ENCODE measurements at places on chromosomes 2 and 18. TPM values are rescaled to one million over a fixed set of nuclear protein-coding genes. Genes with fewer than 3 reads are reported as not detected.

- no peak for DNase-seq
Measured at GRCh38 chr18:63897072-63897471, 9.6 kb downstream of the SERPINB2 start.

- no peak for DNase-seq
Measured at GRCh38 chr2:201403880-201404279, 46.7 kb upstream of the FLACC1 start.

DNA sequence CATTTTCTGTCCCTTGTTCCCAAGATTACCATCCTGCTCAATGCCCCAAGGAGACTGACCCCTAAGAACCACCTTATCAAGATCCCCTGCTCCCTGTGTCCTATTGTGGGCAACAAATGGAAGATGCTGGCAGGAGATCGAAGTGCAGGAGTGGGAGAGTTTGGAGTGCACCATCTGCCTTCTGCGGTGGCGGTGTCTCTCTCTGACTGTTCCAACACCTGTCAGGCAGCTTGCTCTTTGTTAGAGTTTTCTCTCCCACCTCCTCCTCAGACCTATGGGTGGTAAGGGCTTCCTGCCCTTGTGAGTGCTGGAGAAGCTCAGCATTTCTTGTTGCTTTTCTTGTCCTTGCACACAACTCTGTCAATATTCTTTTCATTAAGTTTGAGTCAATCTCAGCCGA, 64.1 kb upstream of the SPHKAP start:
- no peak for DNase-seq

DNA sequence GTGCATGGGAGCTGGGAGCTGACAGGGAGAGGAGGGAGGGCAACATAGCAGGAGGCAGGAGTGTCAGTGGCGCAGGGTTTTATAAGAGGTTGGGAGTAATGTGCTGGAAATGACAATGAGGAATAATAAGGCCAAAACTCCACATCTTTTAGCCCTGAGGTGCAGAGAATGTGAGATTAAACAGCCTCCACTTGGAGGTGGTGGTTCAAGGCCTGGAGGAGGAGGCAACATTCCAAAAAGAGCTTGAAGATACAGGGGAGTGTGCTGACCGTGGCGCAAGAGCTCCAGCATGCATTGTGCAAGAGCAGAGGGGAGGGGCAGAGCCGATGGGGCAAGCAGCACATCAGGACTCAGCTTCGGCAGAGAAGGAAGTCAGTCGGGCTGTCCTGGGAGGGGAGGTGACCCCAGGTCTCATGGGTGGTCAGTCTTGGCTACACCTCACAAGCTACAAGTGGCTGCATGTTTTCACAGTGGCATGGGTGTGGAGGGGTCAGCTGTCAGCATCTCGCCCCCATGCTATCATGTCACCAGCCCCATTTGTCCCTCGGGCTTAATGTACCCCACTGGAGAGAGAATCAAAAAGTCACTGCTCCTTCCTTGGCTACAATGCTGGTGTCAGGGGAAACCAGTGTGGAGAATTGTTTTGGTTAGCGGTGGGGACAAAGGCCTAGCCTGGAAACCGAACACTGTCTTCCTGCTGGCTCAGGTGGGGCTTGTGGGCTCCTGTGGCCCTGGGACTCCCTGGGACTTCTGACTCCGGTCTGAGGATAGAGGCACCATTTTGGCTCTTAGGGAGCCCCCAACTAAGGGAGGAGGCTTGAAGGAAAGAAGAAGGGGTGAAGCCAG, 208.0 kb downstream of the ZFP36L2 start:
- peak; percentile 60 for DNase-seq

GRCh38 chr18:10368456-10369453, 85.7 kb upstream of the APCDD1 start:
- DNase-seq: no peak

GRCh38 chr18:26476697-26477096, 71.7 kb downstream of the KCTD1 start:
- no peak for DNase-seq

GRCh38 chr2:152407204-152407721, 72.3 kb downstream of the FMNL2 start:
- no peak for DNase-seq

- no peak for DNase-seq
Measured at GRCh38 chr2:12451726-12452125, 265.0 kb upstream of the TRIB2 start.

DNA sequence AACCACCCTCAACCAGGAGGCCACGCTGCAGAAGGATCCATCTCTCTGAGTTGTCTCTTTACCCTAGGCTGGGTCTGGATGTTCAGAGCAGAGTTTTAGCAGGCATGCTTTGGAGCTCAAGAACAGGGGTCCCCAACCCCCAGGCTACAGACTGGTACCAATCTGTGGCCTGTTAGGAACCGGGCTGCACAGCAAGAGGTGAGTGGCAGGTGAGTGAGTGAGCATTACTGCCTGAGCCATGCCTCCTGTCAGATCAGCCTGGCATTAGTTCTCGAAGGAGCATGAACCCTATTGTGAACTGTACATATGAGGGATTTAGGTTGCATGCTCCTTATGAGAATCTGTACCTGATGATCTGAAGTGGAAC, 172.5 kb downstream of the UXS1 start:
- no peak for DNase-seq

DNA sequence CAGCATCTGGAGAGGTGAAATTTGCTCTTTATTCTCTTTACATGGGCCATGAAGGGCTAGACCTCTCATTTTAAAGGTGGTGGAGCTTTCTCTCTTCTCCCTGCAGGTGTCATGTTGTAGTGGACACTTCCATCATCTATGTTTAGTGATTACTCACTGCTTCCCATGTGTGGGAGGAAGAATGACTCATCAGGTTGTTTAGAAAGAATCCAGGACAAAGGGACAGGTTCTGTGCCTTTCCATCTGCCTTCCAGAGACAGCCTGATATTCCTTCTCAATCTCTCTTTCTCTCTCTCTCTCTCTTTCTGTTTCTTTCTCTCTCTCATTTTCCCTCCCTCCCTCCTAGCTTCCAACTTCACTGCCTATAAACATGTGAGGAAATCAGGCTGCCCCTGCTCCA, 38.7 kb downstream of the SCG2 start:
- peak; percentile 32 for DNase-seq

DNA sequence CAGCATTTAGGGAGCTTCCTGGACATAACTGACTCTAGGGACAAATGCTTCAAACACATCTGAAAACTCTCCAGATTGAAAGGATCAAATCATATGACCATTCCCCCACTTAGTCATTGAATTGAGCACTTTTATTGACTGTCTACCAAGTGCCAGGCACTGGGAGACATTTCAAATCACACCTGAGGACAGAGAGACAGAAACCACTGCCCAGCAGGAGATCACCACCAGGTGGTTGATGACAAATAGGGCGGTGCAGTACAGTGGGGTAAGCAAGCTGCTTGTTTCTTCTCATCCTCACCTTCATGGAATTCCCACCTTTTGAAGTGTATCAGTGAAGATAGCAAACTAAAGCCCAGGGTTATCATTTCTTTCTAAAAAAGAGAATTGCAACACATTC, 19.0 kb upstream of the CXCR4 start:
- no peak for DNase-seq

GRCh38 chr2:240912878-240913809, 7.0 kb downstream of the CROCC2 start:
- DNase-seq: no peak

DNA sequence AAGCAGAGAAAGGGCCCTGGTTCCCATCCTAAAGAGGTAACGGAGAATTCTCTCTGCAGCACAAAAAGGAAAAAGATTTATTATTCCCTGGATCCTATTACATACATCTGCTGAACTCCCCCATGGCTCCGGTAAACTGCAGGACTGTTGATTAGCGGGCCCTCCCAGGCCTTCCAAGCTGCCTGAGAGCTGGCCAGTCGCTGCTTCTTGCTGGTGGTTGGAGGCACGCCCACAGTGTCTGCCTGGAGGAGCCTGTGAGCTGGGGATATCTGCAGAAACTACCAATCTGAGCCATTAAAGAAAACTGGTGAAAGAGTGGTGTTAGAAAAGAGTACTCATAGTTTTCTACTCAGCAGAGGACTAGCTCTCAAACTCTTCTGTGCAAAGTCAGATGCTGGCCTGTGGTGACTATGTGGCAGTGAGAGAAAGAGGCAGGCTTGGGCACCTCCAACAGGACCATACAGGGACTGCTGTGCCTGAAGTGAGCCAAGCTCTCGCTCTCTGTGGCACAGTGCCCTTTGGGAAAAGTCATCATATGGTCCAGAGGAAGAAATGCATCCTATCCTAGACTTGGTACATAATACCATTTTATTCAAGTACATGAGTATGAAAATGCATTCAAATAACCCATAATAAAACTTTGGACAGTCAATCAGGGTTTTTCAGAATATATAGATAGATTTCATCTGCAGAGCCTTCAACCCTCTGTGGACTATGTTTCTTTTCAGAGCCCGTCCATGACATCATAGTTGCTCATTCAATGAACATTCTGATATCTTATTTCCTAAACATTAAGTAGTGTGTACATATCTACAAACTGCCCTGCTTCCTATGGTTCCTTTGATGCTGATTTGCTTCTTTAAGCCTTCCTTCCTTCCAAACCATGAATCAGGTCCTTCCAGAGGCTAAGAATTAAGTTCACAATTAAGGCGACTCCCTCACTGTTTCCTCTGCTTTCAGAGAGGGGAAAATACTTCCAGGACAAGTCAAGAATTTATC, 242.0 kb upstream of the LYPD1 start:
- peak; percentile 33 for DNase-seq

GRCh38 chr2:98065808-98066207, 21.2 kb upstream of the VWA3B start:
- DNase-seq: no peak

- no peak for DNase-seq
Measured at GRCh38 chr2:158217593-158217992, 115.9 kb downstream of the UPP2 start.

- no peak for DNase-seq
Measured at GRCh38 chr18:27994571-27994970, 182.4 kb downstream of the CDH2 start.

DNA sequence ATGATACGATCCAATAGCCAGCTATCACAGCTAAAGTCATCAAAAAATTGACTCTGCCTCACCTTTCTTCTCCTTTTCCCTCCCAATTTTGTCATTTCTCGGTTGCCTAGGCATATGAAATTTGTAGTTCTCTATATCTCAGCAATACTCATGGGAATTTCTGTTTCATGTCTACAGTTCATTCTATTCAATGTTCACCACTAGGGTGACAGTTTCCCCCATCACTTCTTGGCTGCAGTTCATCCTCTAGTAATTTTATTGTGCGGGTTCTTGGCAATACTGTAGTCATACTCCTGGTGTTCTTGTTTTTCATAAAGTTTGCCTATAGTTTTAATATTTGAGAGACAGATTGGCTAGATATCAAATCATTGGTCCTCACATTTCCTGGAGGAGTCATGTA, 872.2 kb upstream of the ID2 start:
- no peak for DNase-seq

- no peak for DNase-seq
Measured at GRCh38 chr2:216554755-216555154, 56.1 kb downstream of the RPL37A start.

DNA sequence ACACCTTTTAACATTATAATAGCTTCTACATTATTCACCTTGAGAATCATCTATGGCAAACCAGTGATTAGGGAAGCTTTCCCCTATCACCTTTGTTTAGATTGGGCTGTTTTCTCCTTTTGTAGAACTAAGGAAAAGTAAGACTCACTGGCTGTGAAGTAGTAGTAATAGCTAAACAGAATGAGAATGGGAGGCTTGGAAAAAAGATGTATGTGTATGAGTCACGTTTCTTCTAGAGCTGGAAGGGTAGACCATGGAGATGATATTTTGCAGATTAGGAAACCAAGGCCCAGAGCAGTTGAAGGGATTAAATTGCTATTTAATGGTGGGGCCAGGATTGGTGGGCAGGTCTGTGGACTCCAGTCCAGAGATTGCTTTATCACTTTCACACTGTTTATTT, 214.5 kb downstream of the MCFD2 start:
- no peak for DNase-seq

DNA sequence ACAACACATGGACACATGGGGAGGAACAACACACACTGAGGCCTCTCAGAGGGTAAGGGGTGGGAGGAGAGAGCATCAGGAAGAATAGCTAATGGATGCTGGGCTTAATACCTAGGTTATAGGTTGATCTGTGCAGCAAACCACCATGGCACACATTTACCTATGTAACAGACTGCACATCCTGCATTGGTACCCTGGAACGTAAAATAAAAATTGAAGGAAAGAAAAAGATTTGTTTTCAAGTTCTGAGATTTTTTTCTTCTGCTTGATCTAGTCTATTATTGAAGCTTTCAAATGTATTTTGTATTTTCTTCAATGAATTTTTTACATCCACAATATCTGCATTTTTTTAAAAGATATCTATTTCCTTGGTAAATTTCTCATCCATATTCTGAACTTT, 59.3 kb upstream of the SLC4A10 start:
- no peak for DNase-seq

- DNase-seq: no peak
Measured at GRCh38 chr2:183248866-183249567, 124.8 kb downstream of the NUP35 start.

DNA sequence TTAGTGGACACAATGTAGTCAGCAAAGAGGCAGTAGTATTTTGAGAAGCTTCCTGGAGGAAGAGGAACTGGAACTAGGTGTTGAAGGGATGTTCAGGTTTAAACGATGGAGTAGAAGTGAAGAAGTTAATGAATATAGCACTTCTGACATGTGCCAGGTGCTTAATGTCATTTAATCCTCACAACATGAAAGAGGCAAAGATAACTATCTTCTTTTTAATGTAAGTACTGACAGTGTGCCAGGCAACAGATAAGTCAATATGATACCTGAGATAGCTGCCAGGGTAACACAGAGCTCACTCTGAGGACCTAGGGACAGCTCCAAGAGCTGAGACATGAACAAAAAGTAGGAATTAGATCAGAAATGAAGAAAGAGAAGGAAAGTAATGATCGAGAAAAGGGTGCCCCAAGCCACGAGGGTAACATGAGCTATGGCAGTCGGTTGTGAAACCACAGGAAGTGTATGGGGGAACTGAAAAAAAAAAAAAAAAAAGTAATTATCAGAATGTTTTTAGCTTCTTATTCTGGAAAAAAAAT, 140.7 kb downstream of the RNF144A start:
- DNase-seq: no peak

- no peak for DNase-seq
Measured at GRCh38 chr2:20588918-20589871, 61.7 kb downstream of the HS1BP3 start.

DNA sequence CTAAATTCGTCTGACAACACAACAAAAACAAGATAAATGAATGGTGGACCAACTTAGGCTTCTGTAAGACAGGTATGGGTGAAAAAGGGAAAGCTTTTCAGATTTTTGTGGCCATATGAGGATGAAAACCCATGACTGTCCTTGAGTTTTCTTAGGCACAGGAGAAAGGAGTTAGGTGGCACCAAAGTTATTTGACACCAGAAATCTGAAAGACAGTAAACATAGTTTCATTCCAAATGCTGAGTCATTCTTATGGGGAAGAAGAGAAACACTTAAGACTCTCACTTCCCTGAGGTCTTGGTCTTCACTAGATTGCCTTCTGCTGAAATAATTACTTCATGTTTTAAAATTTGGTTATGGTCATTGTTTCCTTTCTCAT, 5.2 kb upstream of the GPD2 start:
- no peak for DNase-seq

FHOD3 gene
- polyA plus RNA-seq: 41.1 TPM

EFR3B gene
- polyA plus RNA-seq: 0.09 TPM

GREB1L gene
- polyA plus RNA-seq: not detected

UNC80 gene
- not detected for polyA plus RNA-seq

RBKS gene
- polyA plus RNA-seq: 1.5 TPM

CD8B gene
- polyA plus RNA-seq: not detected

PROKR1 gene
- not detected for polyA plus RNA-seq
